Naive thymus-derived CD8-positive, alpha-beta T cell (primary cell): ENCODE measurements at places on chromosomes 11 and 22. TPM values are rescaled to one million over a fixed set of nuclear protein-coding genes. Genes with fewer than 3 reads are reported as not detected.

GCAT gene
- total RNA-seq = 2.3 TPM

- peaks cover 20% of the 10 kb centered on the region for H3K36me3 ChIP-seq
- H3K4me3 ChIP-seq = no peak overlapping the region
- no peak overlapping the region for H3K27ac ChIP-seq
- H3K4me1 ChIP-seq = peaks cover 5% of the 10 kb centered on the region
- peak; percentile 47 for DNase-seq
- H3K27me3 ChIP-seq = no peaks in the 10 kb centered on the region
Measured at GRCh38 chr22:21677606-21678443, 12.0 kb downstream of the PPIL2 start.

GRCh38 chr11:45267052-45267451, 19.1 kb downstream of the SYT13 start:
- H3K36me3 ChIP-seq = no peaks in the 10 kb centered on the region
- no peaks in the 10 kb centered on the region for H3K4me1 ChIP-seq
- no peak overlapping the region for H3K27ac ChIP-seq
- H3K27me3 ChIP-seq = peaks cover 54% of the 10 kb centered on the region
- no peak overlapping the region for H3K4me3 ChIP-seq

DNA sequence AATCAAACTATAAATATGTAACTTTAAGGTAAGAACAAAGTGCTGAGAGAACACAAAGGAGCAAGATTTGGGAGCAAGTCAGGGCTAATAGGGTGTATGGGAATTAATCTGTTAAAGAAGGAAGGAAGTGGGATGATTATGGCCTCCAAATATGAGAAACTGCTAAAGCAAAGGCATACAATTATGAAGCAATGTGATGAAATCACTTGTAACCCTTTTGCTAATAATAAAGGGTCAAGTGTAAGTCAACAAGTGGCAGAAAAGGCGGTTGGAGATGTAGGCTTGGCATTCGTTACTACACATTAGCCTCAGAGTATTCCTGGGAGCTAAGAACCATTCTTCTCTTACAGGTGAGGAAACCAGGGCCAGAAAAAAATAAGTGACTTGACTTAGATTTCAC, 1002.3 kb upstream of the TENM4 start:
- H3K36me3 ChIP-seq = peaks cover 9% of the 10 kb centered on the region
- H3K27ac ChIP-seq = no peak overlapping the region
- H3K4me1 ChIP-seq = no peaks in the 10 kb centered on the region
- H3K27me3 ChIP-seq = no peaks in the 10 kb centered on the region

DNHD1 gene
- 62.4 TPM for total RNA-seq

SCN3B gene
- not detected for total RNA-seq

TMPRSS5 gene
- total RNA-seq = 1.0 TPM

DNA sequence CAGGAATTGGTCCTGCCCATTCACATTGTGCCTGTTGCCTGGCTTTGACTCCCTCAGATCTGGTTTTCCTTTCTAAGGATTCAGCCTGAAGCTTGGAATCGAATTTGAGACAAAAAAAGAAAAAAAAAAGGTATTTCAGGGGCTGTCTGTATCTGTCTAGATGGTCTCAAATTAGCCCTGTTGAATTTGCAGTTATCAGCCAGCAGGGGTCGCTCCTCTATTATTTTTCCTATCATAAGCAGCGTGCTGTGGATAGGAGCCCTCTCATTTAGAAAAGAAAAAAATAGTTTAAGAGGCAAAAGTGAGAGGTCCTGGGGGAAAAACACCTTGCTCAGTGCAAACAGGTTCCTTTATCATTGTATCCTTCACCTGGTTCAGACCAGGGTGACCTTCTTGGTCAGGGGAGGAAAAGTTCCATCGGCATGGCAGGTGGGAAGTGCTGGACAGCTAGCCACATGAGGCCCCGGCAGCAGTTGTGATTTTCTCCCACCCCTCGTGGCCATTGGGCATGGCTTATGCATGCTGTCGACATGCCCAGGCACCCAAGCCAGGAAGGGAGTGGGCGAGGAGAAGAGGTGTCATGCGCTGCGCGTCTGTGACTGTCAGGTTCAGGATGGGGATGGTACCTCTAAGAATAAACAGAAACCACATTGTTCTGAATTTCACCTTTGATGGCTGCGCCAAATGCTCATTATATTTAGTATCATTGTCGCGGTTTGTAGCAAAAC, 13.1 kb downstream of the OR5AK2 start:
- no peak for DNase-seq
- H3K27me3 ChIP-seq = no peaks in the 10 kb centered on the region
- no peak overlapping the region for H3K4me3 ChIP-seq
- H3K4me1 ChIP-seq = no peaks in the 10 kb centered on the region
- H3K27ac ChIP-seq = no peak overlapping the region

DNA sequence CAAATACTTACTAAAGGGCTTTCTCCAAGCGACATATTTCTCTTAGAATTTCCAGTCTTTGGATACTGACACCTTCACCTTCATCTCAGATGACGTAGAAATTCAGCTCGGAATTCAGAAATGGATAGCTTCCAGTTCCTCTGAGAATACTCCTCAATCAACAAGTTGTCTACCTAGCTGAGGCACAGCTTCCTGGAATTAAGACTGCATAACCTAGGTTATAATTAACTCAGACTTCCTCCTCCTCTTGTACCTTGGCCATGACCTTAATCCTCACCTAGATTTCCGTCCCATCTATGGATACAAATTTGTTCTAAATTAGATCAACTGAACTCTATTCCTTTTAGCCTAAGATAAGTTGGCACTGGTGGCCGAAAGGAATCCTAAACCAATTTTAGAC, 17.4 kb downstream of the ATP5MG start:
- DNase-seq = no peak
- H3K27ac ChIP-seq = no peak overlapping the region
- no peaks in the 10 kb centered on the region for H3K36me3 ChIP-seq
- H3K4me3 ChIP-seq = no peak overlapping the region
- no peaks in the 10 kb centered on the region for H3K27me3 ChIP-seq
